ENCODE measurements at places on chromosomes 2 and 18. TPM values are rescaled to one million over a fixed set of nuclear protein-coding genes. Genes with fewer than 3 reads are reported as not detected.

SERPINE2 gene
- 3.1 TPM for total RNA-seq

SLC23A3 gene
- 3.3 TPM for total RNA-seq

MBP gene
- total RNA-seq, result 88.8 TPM

IL18RAP gene
- not detected for total RNA-seq

NAT8 gene
- not detected for total RNA-seq

CERKL gene
- 0.87 TPM for total RNA-seq

RRM2 gene
- 294 TPM for total RNA-seq

- DNase-seq, result peak; percentile 32
Measured at GRCh38 chr2:79219383-79219988, 59.9 kb upstream of the REG3A start.

DNA sequence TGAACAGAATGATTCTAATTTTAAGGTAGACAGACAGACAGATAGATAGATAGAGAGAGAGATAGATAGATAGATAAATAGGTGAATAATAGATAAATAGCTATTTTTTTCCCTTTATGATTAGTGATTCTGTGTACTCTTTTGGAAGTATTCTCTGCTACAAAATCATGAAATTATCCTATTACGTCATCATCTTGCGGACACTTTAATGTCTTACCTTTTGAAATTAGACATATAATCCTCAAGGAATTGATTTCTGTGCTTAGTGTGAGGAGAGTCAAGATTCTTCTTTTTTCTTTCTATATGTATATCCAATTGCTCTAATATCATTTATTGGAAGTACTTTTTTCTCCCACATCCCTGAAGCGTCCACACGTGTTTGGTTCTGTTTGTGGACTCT, 215.2 kb downstream of the SCG2 start:
- no peak for DNase-seq

DNA sequence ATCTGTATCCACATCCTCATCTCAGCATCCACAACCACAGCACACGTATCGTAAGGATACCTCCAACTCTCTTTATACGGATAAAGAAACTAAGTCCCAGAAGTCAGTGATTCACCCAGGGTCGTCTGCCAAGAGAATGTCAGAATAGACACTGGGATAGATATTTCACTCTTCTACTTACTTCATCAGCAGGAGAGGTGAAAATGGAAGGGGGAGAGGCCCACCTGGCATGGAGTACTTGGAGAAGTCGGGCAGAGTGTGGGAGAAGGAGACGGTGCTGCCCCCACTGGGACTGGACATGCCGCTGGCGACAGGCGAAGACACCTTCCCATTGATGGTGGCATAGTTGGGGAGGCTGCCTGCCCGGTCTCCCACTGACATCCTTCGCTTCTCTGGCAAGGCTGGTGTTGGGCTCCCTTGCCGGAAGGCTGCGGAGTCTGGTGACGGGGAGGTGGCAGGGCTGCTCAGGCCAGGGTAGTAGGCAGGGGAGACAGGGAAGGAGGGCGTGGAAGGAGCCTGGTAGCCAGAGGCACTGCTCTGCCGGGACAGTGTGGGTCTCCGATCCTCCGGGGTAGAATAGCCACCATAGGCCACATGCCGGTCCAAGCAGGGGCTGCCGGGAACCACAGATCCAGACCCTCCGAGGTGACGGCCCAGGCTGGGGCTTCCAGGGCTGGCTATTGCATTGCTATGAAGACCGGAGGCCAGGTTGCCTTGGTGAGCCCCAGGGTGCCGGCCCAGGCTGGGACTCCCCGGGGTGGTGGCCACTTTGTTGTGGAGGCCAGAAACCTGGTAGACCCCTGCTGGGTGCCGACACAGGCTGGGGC, 185.1 kb downstream of the TNS1 start:
- no peak for DNase-seq

DNA sequence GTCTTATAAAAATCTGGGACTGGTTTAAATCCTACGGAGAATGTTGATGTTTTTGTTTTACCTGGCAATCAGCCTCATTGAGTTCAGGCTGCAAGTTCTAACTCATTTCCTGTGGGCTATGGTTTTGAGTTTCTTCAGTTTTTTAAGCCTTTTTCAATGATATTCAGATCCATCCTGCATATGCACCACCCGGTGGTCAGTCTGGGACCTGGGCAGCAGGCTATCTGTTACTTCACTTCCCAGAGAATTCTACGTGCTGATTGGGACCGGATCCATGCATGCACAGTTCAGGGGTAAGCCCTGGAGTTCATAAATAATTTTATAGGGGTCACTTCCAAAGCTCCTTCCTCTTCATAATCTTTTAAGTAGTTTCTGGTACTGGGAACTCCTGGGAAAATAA, 339.2 kb upstream of the HNRNPA3 start:
- DNase-seq, result no peak

GRCh38 chr2:102619414-102620319, at the start of gene SLC9A2:
Gene SLC9A2 (plus strand): TSS chr2:102619553. CDS start chr2:102619849, 296 bp downstream.
- DNase-seq, result no peak

GRCh38 chr2:667332-667999, 9.7 kb downstream of the TMEM18 start:
- no peak for DNase-seq

- no peak for DNase-seq
Measured at GRCh38 chr2:16713011-16713423, 47.4 kb upstream of the CYRIA start.

- DNase-seq, result no peak
Measured at GRCh38 chr18:27862041-27862682, 314.8 kb downstream of the CDH2 start.

GRCh38 chr2:26569216-26570082, 71.7 kb downstream of the CIB4 start:
- no peak for DNase-seq

- DNase-seq, result no peak
Measured at GRCh38 chr18:3983351-3983969, 471.6 kb downstream of the DLGAP1 start.

DNA sequence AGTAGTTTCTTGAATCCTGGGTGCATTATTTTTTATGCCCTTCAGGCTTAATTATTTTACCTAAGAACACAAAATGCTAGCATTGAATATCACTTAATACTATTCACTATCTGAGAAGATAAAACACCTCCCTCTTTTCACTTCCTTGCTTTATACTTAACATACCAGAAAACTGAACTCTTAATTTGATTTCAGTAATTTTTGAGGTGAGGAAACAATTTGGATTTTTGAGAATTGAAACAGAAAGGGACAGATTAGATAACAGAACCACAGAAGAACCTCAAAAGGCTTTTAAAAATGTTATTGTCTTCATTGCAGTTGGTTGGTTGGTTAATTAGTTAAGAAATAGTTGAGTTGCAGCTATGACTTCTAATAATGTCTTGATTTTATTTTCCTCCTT, 69.5 kb downstream of the GPD2 start:
- DNase-seq, result no peak

DNA sequence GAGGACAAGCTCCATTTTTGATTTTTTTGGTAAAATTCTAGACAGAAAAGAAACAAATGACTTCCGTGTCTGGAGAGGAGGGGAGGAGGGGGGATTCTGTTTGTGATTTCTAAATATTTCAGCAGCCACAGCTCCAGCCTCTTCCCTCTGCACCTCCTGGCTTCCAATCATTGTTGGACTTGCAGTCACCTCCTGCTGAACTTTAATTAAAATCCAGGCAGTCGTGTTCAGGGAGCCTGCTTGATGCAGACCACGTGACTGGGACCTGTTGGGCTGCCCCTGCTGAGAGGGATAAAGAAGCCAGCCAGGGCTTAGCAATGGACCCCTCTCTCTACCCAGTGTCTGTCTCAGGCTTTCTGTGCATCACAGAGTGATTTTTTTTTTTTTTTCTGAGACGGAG, 115.1 kb downstream of the SH3BP4 start:
- no peak for DNase-seq

DNA sequence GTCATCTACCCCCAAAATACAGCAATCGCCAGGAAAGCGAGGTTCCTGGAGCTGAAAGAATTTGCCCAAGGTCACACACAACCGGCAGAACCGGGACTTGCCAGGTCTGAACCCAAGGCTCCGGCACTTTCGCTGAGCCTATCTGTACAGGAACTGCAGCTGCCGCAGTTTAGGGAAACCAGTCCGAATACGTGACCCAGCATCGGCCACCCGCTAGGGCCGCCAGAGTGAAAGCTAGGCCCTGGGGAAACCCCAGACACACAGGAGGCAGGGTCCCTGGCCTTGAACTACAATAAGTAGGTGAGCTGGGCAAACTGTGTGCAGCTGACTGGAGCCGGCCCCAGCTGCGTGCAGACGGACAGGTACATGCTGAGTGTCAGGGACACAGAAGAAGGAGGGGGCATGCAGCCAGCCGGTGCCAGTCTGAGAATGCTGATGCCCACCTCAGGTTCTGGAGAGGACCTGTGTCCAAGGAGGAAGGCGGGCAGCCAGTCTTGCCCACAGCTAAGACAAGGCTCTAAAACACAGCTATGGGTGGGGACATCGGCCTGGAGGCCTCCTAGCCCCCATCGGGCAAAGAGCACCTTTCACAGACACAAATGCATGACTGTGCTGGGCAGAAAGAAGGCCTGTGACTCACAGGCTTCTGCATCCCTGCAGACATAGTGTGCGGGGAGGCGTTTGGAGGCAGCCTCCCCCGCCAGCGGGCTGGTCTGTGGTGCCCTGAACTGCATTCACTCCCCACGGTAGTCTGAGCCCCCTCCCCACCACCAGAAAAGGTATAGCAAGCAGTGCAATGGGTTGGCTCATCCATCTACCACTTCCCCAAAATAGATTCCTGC, 107.4 kb upstream of the ID2 start:
- DNase-seq, result no peak

- peak; percentile 65 for DNase-seq
Measured at GRCh38 chr2:23404426-23404825, 19.4 kb downstream of the KLHL29 start.

DNA sequence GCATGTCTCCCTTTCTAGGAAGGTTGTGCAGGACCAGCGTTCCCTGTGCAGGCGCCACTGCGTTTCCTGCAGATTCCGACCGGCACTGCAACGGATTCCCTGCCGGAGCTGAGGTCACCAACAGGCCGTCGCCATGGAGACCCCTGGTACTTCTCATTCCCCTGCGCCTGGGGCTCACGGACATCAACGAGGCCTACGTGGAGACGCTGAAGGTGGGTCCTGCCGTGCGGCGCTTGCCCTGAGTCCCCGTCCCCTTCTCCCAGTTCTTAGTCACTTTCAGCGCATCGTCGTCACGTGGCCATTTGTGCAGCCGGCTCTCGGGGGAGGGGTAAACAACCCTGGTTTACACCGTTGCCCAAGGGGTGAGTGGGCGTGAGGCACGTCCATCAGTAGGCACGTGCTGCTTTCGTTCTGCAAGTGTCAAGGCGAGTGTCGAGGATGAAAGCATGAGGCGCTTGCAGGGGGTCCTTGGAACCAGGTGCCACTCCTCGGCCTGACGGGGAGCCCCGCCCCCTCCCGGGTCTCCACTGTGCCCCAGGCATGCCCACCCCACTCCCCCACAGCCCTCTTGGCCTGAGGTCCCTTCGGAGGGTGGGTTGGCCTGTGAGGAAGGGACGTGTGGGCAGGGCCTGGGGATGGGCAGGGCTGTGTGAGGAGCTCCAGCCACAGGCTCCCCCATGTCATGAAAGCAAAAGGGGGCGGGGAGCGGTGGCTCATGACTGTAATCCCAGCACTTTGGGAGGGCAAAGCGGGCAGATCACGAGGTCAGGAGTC, 19.8 kb downstream of the DTYMK start:
- no peak for DNase-seq

GRCh38 chr18:35028536-35028935, 12.7 kb upstream of the MAPRE2 start:
- DNase-seq, result no peak

GRCh38 chr2:74876081-74876886, 42.4 kb downstream of the HK2 start:
- no peak for DNase-seq

DNA sequence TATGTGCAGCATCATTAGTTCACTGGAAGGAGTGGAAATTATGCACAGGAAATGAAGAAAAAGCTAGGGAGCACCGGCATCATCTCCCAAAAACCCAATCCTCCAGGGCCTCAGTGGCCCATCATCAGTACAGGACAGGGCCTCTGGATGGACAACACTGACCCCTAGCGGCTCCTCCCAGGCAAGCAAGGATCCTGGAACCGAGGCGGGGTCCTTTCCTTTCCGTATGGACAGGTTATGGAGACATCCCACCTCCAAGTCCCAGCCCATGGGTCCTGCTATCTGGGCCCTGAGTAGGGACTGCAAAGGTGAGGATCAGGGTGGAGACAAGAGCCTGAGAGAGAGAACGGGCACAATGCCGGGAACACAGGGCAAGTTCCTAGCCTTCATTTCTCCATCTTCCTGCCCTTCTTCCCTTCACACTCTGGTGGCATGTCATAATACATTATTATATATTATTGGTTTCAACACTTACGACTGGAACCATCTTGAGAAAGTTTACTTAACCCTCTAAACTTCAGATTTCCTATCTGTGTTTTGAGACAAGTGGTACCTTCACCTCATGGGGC, 68.2 kb downstream of the ZNF516 start:
- DNase-seq, result no peak

GRCh38 chr18:37242091-37242490, 323.5 kb downstream of the CELF4 start:
- DNase-seq, result no peak

DNA sequence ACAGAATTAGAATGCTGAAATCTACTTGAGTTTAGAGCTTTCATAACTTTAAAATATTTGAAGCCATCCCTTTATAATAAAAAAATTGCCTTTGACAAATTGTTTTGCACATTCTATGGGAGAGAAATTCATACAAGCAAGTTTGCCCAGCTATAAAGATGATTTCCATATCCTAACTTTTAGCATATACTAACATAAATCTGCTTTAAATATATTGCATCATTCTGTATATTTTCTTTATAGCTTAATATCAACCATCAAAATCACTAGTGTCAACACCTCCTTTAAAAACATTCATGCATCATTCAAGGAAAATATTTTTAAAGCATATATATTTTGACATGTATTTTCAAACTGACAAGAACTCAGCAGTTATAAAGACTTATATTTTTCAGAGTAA, 49.9 kb downstream of the WDPCP start:
- DNase-seq, result no peak

GRCh38 chr2:30684996-30685395, 122.2 kb downstream of the CAPN13 start:
- DNase-seq, result no peak

DNA sequence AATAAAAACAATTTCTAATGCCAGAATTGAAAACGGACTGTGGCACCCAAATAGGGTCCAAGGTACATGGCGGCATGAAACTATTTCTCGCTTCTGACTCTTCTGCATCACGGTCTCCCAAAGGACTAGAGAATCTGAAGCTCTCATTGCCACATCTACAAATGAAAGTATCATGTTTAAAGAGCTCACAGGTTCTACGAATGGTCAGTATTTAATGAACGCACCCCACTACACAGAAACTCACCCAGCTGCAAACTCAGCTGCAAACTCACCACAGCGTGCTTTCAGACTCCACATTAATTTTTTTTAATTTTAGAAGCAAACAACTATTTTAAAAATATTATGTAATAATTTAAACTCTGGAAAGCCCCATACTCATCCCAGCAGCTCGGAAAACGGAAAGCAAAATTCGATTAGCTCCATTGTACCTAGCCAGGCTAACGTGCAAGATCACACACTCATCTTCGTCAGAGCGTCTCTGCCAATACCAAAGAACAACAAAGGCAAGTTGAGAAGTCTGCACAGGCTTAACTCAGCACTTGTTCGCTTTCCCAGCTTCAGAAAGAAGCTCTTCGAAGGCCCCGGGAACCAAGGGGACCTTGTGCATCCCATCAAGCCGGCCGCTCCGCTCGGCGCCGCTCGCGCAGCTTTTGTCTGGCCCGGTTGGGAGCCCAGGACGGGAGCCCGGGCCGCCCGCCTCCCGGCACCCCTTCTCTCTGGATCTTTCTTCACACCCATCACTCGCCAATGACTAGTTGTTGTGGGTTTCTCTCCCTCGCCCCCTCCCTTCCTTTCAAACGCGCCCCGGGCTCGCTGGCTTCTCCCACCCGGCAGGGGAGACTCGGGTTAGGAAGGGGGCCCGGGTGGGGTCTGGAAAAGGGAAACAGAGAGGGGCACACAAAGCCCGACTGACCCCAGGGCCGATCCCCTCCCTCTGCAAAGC, 785 bp downstream of the CLASP1 start:
- no peak for DNase-seq
